ENCODE measurements at places on chromosomes 2 and 18.

- no peak for DNase-seq
Observed at GRCh38 chr2:75503048-75503607, 57.6 kb downstream of the EVA1A start.

DNA sequence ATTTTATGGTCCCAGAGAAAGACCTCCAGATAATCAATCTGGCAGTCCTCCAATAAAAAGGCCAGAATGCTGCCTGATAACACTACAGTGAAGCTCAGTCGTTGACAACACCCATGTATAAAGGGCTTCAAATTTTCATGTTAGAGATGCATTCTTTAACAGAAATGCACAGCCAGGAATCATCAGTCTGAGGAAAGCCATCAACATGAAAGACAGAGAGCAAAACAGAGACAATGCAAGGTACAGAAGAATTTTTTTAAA is 13.8 kb downstream of the BABAM2 start:
- no peak for DNase-seq

DNA sequence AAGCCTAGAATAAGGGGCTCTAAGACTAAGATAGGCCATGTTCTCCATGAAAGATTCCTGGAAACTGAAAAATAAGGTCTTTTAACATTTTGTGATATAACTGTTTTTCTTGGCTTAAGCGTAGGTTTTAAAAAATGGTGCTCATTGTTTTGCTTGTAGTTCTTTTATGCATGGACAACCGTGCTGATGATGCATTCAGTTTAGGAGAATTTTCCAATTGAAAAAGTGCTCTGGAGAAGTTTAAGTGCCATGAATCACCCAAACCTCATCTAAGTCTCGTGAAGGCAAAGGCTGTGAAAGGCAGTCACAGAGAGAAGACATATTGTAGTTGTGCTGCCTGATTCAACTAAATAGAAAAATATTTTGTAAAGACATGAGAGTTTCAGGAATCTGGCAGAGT is 111.8 kb upstream of the GAREM1 start:
- DNase-seq, result no peak

GRCh38 chr18:37577051-37577611 is 11.5 kb upstream of the CELF4 start:
- no peak for DNase-seq

DNA sequence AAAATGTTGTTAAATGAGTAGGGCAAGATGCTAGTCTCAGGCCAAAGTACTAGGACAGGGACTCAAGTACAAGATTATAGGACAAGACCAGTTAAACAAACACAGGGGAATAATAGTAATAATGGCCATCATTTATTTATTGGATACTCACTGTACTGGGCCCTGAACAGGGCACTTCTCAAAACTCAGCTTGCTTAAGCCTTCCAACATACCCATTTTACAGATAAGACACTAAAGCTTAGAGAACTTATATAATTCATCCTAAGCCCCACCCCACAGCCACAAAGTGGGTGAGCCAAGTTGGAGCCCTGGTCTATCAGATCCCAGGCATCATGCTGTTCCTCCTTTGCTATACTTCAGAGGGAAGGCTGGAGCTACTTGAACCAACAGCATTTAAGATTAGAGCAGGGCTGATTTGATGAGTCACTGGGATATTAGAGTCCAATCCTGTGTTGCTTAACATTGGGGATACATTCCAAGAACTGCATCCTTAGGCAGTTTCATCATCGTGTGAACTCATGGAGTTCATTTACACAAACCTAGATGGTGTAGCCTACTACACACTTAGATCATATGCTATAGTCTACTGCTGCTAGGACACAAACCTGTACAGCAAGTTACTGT is 153.6 kb downstream of the MTCL1 start:
- no peak for DNase-seq

GRCh38 chr2:64937687-64938491 is 51.3 kb upstream of the SLC1A4 start:
- peak; percentile 44 for DNase-seq

Measured in CD4-positive, alpha-beta T cell treated with Interleukin-1 beta for 1 hour (primary cell).